Activated T-helper 1 cell treated with anti-CD3 and anti-CD28 coated beads, Interleukin-2, amount 50 U/mL, for 16 hours (primary cell): ENCODE measurements at places on chromosomes 7 and 10.

- DNase-seq, result no peak
Observed at GRCh38 chr10:125123476-125124114, 36.8 kb downstream of the CTBP2 start.

DNA sequence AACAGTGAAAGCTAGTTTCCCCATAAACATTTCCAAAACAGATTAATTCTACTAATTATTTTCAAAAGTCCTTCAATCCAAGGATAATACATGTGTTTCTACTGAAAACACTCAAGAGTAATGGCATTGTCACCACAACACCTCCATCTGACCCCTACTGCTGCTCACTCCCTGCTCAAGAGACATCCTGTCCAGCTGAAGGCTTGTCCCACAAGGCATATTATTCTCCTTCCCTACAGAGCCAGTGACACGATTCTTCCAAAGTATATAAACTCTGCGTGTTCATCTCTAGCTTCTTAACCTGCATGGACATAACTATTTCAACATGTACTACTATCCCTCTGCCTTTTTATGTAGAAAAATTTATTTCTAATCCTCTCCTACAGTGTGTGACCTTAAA is 182.1 kb downstream of the CPEB3 start:
- no peak for DNase-seq

DNA sequence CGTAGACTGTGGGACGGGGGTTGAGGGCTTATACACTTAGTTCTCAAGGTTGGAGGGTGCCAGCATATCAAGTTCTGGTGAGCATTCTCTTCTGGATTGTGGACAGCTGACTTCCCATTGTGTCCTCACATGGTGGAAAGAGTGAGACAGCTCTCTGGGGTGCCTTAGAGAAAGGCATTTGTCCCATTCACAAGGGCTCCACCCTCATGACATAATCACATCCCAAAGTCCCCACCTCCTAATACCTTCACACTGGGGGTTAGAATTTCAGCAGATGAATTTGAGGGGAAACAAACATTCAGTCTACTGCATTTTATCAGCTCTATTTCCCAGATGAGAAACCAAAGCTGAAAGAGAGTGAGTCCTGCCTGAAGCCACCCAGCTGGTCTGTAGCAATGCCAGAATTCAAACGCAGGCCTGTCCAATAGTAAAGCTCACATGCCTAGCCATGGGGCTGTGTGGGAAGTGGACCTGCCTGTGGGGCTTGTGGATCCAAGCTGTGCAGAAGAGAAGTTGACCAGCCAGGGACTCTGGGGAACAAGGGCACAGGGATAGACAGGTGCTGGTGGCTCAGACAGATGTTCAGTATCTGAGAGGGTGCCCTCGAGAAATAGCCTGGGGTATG is 34.9 kb upstream of the LOXL4 start:
- no peak for DNase-seq

- DNase-seq, result no peak
Observed at GRCh38 chr7:140475747-140476333, 3.5 kb downstream of the MKRN1 start.

GRCh38 chr10:580778-581177 is 108.7 kb downstream of the DIP2C start:
- no peak for DNase-seq
